ENCODE measurements at places on chromosomes 3 and 15.
A peak's percentile ranks its signal among the peaks of the same experiment; 100 is the strongest.

- no peak for DNase-seq
Measured at GRCh38 chr3:14431452-14431916, 29.1 kb downstream of the SLC6A6 start.

DNA sequence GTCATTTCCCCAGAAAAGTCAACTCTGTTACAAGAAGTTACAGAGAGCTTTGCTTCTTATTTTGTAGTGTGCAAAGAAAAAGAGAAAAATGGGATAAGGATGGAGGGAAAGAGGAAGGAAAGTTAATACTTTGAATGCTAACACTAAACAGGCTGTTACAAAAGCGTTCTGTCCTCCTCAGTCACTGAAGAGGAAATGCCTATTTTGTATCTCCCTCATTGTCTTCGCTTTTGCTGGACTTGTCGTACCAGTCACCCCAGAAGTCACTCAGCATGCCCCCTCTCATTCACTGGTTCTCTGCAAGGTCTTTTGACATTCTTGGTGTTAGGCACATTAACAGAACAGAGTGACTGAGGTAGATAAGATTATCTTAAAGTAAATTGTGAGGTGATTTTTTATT is 129.6 kb downstream of the ALCAM start:
- no peak for DNase-seq

DNA sequence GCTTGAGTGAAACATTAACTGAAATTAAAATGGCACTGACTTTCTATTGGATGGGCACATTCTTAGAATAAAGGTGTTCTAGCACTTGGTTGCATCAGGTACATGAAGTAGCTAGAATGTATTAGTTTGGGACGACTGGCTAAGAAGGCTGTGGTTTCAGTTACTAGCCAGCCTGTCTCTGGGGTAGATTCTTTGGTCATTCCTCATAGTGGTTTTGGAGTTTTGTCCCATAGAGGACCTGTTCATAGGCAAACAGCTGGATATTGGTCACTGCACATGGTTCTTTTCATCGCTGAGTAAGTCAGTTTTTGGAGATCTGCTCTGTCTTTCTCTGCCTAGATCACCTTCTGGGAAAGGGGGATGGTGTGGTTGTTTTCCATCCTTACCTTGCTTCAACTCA is 55.3 kb downstream of the ADAMTSL3 start:
- DNase-seq: no peak

DNA sequence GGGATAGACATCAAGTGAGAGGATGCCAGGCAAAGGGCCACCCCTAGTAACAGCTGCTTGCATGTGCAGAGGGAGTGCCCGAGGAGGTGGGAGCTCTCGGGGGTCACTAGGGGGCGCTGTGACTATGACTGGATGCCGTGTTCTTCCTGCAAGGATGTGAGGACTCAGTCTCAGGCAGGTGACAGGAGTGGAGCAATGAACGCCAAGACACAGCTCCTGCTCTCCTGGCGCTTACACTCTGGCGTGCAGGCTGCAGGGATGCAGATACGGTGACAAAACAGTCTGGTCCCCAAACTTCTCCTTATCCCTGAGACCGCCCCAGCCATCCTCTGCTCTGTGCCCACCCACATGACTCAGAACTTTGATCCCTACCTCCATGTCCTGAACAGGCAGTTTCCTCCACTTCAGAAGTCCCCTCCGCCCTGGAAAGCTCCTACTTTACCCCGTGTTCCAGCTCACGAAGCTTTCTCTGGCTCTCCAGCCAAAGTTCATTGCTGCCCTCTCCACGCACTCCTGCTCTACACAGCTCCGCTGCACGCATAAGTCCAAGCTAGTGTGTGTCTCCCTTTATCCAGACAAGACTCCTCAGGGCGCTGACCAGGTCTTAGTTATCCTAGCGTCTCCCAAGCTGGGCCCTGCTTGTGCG is 14.7 kb downstream of the RHOV start:
- DNase-seq: peak; percentile 87
